ENCODE measurements at places on chromosomes 4 and X.

GRCh38 chr4:83894831-83895230 is 358.9 kb downstream of the GPAT3 start:
- DNase-seq: no peak

DNA sequence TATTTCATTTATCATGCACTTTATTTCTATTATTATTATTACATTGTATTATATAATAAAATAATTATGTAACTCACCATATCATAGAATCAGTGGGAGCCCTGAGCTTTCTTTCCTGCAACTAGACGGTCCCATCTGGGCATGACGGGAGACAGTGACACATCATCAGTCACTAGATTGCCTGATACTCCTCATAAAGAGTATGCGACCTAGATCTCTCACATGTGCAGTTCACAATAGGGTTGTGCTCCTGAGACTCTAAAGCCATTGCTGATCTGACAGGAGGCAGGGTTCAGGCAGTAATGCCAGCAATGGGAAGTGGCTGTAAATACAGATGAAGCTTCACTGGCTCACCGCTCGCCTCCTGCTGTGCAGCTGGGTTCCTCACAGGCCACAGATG is 62.3 kb downstream of the DMD start:
- DNase-seq: no peak

DNA sequence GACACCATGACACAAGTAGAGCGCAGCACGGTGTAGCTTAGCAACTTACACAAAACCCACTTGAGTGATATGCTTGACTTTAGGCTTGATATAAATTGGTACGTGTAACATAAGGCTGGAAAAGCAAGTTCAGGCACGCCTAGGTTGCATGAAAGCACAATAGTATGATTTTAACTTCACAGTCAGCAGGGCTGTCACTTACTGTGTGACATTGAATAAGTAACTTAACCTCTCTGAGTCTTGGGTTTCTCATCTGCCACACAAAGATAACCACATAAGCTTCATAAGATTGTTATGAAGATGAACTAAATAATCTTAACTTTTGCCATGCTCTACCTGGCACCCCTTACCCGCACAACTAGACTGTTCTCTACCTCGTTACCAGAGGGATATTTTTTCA is 9.5 kb downstream of the SRD5A3 start:
- no peak for DNase-seq

- DNase-seq: no peak
These were observed 1.1 kb upstream of the GTPBP6 start for GRCh38 chrX:319579-320125.

DNA sequence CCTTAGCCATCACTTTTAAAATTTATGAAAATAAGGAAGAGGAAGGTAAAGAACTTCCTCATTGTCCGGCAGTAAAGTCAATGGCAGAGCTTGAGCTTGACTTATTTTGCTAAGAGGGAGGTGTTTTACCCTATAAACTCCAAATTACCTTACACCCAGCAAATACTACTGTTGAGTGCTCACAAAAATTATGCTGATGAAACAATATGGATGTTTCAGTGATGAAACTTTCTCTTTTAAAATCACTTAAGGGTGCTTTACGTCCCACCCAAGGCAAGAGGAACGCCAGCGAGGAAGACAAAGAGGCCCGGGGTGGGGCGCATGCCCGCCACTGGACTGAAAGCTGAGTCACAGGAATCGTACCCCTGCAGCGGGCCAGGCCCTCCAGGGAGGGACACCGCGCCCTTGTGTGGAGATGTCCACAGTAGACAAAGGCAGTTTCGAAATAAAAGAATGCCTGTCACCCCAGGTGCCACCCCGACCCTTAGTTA is 560 bp upstream of the TMSB4X start:
- no peak for DNase-seq
